Karpas-422 (cell line): ENCODE measurements at places on chromosomes 6 and 20.

DNA sequence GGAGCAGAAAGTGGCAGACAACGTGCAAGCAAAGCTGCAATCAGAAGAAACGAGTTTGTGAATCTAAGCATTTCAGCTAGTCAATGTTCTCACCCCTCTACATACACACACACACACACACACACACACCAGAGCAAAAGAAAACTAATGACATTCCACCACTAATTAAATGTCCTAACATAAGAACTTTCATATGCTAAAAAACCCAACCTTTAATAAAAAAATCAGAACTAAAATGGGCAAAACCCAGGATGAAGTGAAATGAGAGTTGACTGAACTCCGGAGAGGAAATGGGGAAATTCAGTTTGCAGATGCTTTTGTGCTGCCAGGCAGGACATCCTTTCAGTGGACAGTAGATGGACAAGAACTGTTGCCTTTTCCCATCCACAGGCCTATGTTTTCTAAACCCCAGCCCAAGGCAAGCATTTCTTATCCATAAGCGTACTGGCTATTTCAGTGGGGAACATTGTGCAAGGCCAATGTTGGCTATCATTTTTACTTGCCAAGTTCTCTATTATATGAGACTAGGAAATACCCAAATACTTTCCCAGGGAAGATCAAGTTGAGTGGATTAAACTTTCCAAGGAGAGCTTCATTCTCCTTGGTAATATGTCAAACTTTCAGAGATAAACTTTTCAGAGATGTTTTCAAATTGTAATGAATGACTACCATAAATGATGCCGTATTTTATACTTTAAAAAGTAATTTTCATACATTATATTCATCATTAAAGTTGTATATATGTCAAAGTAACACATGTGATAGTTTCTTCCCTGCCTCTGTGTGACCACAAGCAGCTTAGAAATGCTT is 27.3 kb downstream of the RIN2 start:
- DNase-seq, result no peak

GRCh38 chr6:158627940-158628211 is 16.7 kb downstream of the DYNLT1 start:
- no peak for DNase-seq

DNA sequence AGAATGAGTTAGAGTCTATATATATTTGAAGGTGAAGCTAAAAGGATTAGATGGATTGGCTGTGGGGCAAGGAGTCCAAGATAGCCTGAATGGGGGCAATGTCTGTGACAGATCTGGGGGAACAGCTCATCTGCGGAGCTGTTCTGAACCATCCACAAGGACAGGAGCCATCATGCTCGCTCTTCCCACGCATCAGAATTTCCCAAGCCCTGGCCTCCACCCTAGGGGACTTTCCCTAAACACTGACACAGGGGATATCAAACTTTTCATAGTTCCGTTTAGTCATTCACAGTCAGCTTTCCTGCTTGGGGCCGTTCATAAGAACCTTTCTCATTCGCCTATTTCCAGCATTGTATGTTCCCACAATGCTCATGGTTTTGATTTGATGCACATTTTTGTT is 37.6 kb upstream of the CCN6 start:
- no peak for DNase-seq

DNA sequence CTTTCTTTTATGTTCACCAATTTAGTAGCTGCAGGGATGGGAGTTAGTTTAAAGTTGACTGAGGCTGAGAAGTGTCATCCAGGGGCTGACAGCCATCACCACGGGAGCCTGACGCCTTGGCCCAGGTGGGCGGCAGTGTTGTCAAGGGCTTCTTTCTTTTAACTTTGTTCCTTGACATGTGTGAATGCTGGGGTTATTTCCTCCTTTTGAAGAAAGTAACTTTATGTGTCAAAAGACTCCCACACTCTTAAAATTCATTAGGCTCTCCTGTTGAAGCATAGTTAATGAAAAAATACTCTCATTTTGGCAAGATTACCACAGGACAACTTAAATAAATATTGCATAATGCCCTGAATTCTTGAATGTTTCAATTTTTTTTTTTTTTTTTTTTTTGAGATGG is 50.0 kb downstream of the SASH1 start:
- DNase-seq, result no peak

DNA sequence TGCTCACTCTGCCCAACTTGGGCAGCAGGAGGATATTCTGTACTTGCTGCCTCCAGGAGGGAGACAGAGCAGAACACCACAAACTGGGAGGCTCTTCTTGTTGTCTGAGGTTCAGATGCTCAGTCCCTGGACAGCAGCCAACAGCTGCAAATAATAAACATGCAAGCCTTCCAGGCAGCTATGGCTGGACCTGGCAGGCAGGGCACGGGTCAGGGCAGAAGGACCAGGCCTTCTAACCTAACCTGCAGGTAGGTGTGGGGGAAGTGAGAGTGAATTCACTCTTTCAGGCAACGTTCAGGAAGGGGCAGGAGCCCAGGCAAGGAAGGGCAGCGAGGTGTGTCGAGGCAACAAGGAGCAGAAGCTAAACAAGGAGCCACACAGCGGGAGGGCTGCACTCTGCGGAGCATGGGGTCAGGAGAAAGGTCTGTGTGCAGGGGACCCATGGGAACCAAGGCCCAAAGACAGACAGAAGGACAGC is 31.5 kb downstream of the NINL start:
- DNase-seq, result peak; percentile 11

DNA sequence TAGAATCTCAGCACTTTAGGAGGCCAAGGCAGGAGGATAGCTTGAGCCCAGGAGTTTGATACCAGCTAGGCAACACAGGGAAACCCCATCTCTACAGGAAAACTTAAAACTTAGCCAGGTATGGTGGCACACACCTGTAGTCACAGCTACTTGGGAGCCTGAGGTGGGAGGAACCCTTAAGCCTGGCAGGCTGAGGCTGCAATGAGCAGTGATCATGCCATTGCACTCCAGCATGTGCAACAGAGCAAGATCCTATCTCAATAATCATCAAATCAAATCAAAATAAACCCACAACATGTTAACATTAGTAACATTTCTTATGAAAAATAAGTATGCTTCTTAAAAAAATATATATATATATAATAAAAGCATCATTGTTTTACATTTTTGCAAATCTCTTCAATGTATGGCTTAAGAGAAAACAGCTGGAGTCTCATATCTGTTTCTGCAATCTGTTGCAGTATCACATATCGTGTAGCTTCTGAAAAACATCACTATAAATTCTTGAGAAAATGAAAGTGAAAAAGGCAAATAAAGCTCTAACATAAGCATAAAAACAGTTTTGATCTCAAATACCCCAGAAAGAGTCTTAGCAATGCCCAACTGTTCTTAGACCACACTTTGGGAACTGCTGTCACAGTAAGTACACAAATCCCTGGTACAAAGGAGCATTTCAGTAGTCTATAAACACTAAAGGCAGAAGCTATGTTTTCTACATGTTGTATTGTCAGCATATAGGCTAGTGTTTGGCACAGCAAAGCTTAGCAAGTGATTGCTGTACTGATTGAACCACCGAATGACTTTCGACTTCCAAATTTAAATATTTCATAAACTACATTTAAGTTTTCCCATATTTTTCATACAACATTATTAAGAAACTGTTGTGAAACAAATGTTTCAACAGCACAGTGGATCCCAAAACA is 8.0 kb downstream of the MMUT start:
- no peak for DNase-seq

DNA sequence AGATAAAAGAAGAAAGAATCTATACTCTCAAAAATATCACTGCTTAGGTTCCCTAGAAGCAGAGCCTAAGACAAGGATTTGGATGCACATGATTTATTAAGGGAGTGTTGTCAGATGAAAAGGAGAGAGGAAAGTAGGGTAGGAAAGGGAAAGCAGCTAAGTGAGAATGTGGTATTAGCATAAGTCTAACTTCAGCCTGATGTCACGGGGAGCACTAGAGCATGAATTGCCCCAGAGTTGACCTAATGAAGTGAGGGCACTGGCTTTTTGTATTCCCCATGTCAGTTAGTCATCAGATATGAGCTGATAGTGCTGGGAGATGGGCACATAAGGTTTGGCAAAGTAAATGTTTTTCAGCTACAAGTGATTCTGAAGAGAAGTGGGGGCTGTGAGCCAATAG is 129.0 kb upstream of the THEMIS start:
- DNase-seq, result no peak

DNA sequence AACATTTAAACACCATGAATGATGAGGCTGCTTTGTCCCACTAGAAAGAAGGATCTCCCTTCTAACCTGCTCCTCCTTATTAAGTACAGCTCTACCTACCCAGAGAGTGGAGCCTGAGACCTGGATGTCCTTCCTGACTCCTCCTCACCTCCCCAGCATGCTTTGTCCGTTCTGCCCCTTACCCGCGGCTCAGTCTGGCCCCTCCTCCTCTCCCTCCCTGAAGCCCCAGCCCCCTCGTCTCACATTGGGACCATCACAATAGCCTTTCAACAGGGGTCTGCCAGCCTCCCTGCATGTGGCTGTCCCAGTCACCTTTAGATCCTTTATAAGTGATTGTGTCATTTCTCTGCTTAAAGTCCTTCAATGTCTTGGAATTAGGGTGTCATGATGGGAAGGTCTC is 72.5 kb downstream of the DZANK1 start:
- no peak for DNase-seq

GRCh38 chr6:162733489-162733888 is 5.7 kb downstream of the PACRG start:
- no peak for DNase-seq

GRCh38 chr6:13794184-13794583 is 20.2 kb downstream of the MCUR1 start:
- DNase-seq, result no peak

GRCh38 chr6:5204376-5204775 is 56.4 kb downstream of the LYRM4 start:
- DNase-seq, result no peak

- peak; percentile 72 for DNase-seq
Observed at GRCh38 chr6:158629367-158630221, 14.9 kb downstream of the DYNLT1 start.

- peak; percentile 86 for DNase-seq
Observed at GRCh38 chr6:31737991-31738979, 1.5 kb upstream of the MSH5 start.

DNA sequence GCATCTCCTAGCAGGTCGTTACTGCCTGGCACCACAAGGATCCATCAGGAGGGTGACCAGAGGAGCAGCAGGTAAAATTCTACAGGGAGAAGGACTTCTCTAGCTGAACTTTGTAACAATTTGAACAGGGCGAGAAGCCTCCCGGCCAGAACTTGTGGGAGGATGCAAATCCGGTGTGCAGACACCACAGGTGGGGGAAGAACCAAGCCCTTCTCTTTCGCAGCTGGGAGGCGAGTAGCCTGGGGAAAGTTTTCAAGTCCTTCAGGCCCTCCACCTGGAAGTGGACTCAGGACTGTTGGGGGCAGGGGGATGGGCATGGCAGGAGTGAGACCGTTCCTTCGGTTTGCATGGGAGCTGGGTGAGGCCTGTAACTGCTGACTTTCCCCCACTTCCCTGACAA is 42.7 kb upstream of the FAM210B start:
- no peak for DNase-seq

- no peak for DNase-seq
Observed at GRCh38 chr6:79239536-79240168, 5.2 kb upstream of the HMGN3 start.

GRCh38 chr6:117906507-117906957 is 532 bp upstream of the SLC35F1 start:
- no peak for DNase-seq

DNA sequence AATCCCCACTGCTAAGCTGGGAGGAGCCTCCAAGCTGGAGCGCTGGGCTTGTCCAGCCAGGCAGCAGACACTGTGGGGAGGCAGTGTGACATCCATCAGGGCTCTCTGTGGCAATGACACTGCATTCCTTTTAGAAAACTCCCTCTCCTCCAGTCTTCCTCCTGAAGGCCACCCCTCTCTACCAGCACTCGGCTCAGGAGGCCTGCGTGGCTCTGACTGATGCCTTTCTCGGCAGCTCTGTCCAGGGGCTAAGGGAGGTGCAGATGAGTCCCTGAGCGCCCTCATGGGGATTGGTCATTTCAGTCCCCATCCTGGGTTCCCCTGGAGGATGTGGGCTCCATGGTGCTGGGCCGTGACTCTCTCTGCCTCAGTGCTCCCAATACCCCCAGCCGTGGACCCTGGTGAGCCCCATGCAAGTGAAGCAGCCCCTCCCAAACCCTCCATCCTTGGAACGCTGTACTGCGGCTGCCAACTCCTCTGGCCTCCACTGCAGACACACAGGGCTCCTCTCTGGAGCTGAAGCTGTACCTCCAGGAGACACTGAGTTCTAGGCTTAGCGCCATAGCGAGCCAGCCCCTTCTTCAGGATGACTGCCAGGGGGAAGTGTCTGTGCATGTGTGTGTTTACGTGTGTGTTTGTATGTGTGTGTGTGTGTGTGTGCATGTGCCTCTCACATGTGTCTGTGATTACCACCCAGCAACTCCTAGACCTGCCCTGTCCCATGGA is 209.6 kb downstream of the ERMARD start:
- no peak for DNase-seq

GRCh38 chr6:52251113-52251512 is 6.8 kb upstream of the IL17F start:
- no peak for DNase-seq

DNA sequence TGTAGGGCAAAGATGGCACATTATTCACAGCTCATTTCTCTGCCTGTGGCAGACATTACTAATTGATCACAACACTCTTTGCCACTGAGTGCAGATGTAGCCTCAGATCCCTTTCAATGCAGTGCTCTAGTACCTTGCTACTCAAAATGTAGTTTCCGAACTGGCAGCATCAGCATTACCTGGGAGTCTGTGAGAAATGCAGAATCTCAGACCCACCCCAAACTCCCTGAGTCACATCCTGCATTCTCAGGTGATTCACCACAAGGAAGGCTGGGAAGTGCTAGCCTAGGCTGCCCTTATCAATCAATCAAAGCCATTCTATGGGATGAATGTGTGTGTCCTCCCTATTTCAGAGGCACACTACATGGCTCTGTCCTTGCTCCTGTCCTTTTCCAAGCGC is 58.5 kb downstream of the PCNA start:
- no peak for DNase-seq

GRCh38 chr6:11774426-11774825 is 4.2 kb downstream of the ADTRP start:
- DNase-seq, result no peak

- DNase-seq, result no peak
Observed at GRCh38 chr6:135941275-135942025, 89.9 kb downstream of the PDE7B start.

GRCh38 chr6:124303971-124304370 is 500.3 kb downstream of the NKAIN2 start:
- no peak for DNase-seq

DNA sequence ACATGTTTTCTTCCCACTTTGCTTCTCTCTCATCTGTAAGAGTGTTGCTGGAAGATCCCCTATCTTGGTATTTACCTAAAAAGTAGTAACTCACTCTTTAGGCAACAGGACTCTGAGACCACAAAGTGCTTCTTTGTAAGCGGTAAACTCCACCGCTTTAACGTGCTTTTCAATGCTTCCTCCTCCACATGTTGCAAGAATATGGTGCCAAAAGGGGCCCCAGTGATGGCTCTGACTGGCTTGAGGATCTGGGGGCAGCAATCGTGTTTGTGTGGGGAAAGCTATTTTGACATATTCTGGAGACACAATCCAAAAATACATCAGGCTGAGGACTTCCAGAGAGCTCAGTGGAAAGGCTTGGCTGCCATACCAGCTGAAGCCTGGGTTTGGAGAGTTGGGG is 12.4 kb upstream of the CPNE5 start:
- no peak for DNase-seq
